ENCODE measurements at places on chromosomes 3 and 15.

DNA sequence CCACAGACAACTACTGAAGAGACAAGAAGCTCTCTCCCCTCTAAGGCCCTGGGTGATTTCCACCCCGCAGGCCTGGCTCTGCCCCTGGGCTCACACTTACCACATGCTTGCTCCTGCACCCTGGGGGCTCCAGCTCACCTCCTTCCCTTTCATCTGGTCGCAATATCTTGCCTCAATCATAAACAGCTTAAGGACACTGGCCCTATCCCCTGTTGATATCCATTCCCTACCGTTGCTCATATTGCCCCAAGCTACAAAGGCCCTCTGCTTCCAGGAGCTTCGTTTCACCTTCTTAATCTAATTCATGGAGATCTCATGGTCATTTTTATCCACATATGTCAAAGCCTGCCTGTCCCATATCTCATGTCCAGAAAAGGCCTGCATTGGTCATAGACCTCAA is 46.0 kb upstream of the TSEN2 start:
- DNase-seq, result no peak

GRCh38 chr3:50574444-50574831 is 5.1 kb downstream of the HEMK1 start:
- DNase-seq, result no peak

DNA sequence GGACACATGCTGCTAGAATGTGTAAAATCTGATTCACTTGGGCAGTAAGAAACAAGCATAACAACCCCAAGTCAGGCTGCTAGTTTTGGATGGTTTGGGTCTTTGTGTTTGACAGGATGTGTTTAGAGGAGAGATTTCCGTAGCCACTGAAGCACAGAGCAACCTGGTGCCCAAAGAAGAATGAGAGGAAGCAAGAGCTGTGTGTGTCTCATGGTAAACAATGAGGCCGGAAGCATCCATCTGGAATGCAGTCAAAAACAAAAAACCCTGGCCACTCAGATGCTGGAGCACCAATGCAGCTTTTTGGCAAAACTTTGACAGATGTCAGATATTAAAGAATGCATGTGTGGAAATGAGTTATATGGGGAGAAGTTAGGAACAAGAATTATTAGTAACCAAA is 39.4 kb upstream of the SNRK start:
- no peak for DNase-seq

DNA sequence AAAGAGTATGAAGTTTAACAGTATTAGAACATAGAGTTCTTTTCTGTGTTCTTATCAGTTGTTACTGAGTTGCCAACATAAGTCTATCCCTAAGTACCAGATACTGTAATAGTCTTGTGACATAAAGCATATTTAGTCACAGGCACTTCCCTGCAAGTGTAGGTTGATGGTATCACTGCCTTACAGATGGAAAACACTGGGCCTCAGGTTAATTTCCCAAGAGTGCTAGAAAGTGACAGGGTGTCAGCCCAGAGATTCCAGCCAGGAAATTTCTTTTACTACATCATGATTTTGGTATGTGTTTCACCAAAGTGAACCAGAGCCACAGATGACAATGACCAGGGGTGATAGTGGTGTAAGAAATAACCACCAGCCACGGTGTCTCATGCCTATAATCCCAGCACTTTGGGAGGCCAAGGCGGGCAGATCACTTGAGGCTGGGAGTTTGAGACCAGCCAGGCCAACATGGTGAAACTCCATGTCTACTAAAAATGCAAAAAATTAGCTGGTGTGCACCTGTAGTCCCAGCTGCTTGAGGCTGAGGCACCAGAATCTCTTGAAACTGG is 3.2 kb downstream of the EIF1B start:
- DNase-seq, result no peak

GRCh38 chr3:26264708-26265107 is 357.9 kb upstream of the LRRC3B start:
- no peak for DNase-seq

GRCh38 chr3:107981471-107982111 is 109.2 kb downstream of the CD47 start:
- DNase-seq, result no peak

DNA sequence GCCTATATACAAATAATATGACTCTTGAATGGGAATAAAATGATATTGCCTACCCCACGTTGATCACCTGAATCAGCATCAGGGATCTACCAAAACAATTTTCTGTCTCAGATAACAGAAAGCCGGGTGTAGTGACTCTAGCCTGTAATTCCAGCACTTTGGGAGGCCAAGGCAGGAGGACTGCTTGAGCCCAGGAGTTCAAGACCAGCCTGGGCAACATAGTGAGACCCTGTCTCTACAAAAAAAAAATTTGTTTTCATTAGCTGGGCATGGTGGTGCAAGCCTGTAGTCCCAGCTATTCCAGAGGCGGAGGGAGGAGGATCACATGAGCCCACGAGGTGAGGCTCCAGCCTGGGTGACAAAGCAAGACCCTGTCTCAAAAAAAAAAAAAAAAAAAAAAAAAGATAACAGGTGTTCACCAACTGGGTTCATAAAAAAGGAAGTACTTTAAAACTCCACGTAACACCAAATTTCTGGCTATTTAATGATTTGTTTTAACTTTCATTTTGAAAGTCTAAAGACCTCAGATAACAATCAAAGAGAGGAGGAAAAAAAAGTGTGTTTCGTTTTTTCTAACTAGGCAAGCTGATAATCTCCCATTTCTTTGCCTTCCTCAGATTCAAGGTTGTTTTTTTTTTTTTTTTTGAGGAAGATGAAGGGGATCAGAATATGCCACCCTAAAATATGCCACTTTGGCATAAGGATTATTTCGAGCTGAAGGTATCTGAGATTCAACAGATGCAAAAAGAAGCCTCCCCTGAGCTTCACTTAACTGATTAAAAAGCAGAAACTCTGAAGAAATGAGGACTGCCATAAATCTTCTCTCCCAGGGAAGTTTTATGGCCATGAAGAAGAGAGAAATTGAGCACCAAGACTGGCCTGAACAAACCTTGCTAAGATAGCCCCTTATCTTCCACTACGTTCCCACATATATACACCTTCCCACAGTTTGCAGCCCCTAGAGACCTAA is 44.1 kb downstream of the TRANK1 start:
- no peak for DNase-seq

DNA sequence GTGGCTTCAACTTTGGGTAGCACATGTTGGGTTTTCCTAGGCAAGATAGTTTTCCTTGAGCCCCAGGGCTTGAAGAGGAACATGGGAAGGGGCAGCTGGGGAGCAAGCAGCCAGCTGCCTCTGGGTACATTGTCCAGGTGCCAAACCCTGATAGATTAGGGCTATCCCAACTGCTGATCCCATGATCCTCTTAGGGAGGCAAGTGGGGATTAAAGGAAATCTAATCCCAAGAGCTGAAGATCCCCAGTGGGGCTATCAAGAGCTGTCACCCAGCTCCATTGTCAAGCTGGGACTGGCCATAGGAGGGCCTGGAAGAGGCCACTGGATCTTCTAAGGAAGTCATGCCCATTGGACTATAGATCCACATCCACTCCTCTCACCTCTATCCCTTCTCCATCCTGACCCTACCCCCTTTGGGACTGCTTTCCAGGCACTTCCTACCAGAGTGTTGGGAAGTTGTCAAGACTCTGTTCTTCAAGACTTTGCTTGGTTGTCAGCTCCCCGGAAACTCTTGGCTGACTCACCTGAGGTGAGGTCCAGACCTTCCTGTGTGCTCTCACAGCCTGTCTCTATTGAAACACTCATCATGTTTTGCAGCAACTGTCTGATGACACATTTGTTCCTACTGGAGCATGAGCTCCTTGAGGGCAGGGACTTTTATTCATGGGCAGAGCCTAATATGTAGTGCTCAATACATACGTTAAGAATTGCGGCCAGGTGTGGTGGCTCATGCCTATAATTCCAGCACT is 5.9 kb downstream of the CAMK2N2 start:
- DNase-seq, result no peak

GRCh38 chr3:109685084-109686079 is 348.0 kb upstream of the DPPA4 start:
- no peak for DNase-seq

DNA sequence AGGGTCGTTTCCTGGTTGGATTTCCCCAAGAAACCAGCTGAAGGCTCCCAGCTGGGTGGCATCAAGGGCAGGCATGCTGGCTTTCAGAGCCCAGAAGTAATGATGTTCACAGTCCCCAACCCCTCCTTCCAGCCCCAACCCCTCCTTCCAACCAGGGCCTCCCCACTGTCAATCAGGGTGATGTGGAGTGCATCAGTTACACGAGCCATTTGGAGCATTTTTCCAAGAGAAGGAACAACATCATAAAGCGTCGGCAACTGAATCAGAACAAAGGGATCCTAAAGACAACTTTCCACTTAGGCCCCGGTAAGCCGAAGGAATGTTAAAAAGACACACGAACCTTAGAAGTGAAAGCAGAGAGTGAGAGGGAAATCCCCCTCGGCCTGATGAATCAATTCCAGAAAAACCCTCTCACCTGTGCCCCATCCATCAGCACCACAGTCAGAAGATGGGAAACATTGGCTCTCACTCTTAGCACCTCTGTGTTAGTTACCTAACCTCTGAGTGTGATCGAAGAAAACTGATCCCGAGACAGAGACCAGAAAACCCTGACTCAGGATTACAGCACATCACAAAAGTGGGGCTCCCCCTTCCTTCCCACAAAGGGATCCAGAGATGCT is 101.2 kb upstream of the WNT5A start:
- no peak for DNase-seq

All from frontal cortex (tissue), 4 donors.